ENCODE measurements at places on chromosomes 11 and 22.

- no peak for DNase-seq
These were observed 13.9 kb upstream of the CSF2RB start for GRCh38 chr22:36899498-36899897.

DNA sequence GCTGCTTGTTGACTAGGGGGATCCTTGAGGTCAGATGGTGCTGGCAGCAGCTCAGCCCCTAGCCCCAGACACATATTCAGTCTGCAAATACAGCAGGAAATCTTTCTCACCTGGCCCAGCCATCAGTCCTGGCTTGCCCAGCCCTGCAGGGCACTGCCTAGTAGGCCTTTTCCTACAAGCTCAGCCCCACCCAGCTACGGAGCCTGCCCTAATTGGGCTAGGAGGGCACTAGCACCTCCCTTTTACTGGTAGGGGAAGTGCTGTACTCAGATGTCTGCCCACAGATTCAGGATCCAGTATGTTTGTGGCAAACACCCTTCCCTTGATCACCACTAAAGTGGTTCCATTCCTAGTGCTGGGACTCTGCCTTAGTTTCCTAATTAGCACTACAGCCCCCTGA, 257.1 kb upstream of the CADM1 start:
- DNase-seq = no peak

DNA sequence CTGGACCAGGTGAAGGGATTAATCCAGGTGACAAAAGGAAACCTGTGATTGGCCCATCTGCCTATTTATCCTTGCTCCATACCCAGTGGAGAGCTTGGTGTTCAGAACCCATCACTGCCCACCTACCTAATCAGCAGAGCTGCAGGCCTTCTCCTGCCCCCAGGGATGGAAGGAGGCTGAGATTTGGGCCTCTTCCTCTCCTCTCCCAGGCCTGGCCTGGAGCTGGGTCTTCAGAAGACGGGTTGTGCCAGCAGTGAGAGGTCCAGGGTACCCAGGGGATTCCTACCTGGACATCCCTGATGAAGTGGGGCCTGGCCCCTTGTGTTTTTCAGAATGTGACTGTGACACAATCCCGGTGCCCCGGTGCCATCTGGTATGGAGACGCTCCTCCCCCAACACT, 80.3 kb upstream of the MYOD1 start:
- no peak for DNase-seq

DNA sequence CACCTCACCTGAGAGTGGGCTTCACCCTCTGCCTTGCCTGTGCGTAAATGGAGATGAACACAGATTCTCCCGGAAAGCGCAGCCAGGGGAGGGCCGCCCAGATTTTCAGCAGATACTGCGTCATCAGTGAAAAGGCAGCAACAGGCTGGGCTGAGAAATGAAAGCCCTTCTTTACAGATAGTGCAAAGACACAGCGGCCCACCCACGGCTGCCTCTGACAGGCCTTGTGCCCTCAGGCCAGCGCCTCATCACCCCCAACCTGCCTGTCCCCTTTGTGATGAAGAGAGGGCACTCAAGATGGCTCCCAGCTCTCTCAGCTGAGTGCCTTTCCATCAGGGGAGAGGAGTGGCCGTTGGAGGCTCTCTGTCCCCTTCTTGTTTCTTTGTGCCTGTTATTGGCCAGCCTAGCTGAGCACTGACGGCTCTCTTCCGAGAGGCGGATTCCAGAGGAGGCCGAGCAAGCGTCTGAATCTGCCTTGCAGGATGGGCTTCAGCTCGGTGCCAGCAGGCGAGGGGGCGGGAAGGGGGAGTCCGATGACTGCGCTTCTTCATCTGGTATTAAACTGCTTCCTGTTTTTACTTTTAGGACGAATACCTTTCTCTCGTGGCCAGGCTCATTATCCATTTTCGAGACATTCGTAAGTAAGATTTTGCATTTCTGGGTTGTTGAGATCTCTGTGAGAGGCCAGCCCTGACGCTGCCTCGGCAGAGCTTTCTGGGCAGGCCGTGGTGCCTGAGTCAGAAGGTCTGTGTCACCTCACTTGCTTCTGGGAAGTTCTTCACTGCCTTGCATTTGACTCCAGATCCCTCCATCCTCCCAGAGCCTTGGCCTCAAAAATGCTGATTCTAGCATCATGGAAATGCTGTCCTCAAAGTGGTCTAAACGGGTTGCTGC, 43.7 kb downstream of the MED15 start:
- no peak for DNase-seq

- DNase-seq = no peak
These were observed 1.7 kb downstream of the DRD4 start for GRCh38 chr11:638631-639331.

DNA sequence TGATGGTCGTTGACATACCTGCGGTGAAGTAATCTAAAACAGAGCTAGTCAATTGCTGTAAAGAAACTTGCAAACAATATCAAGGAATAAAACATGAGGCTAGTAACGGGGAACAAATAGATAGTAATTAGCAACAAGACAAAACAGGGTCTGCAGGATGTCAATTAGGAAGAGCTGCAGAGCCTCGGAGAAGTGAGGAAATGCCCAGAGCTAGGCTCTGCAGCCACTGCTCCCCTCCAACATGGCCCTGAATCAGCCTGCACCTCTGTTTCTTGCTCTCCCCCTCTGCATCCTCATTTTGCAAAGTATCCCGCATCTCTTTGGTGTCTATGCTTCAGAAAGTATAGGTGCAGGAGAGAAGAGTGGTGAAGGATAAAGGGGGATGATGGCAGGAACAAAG, 507.4 kb upstream of the FAT3 start:
- no peak for DNase-seq

All from mesenteric fat pad (tissue), 1 donor.